ENCODE measurements at places on chromosomes 5 and 9. TPM values are rescaled to one million over a fixed set of nuclear protein-coding genes. Genes with fewer than 3 reads are reported as not detected.

DNA sequence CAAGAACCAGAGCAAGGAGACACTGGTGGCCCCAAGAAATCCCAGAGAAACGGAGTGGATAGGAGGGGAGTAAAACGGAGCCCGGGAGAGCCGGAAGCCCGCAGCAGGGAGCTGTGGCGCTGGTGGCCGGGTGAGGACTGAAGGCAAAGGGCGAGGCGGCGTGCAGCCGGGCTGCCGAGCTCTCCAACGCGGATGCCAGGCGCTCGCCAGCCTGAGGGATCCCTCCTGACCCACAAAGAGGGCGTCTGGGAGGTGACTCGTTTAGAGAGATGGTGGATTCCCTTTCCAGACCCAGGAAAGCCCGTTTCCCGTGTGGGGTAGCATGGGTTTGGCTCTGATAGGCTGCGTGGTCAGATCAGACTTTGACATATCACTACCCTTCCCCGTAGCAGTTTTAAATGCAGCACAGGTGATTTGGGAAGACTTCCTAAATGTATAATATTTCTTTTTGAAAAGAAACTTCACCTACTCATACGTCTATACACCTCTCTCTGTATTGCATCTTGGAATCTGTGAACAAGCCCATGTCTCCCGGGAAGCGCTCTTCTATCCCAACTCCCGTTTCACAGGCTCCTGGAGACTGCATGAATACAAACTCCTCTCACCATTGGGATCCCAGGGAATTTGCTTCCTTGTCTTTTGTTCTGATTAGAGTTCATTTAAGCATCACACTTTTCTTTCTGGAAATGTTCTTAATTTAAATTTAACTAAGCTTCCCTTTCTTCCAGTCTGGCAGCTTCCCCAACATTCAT lies 158.1 kb downstream of the C9orf152 start:
- peak; percentile 41 for DNase-seq

DNA sequence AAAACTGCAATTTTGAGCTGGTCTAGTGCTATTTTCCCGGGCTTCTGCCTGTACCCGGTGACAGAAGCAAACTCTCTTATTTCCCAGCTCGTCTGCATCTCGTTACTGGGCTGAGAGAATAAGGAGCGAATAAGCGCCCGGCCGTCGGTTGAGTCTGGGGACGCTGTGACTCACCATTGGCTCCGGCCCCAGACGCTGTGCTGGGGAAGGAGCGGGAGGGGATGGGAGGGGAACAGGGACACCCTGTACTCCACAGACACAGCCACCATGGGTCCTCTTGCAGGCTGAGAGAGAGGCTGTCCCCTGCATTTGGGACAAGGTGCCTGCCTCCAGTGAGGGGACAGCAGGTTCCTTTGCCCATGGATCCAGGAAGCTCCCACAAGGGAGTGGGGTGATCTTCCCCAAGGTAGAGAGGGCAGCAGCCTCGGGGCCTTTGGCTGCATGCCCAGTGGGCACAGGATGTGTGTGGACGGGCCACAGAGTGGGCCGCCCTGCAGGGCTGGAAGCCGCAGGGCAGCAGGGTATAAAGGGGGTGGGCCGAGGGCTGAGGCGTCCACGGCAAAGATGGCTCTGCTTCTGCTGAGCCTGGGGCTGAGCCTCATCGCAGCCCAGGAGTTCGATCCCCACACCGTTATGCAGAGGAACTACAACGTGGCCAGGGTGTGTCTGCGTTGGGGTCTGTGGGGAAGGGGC lies at the start of gene LCN9:
TSS of gene LCN9 (plus strand) at position 552 of the 693 bp plus-strand sequence. CDS start at position 565, 13 bp downstream.
- DNase-seq, result no peak

DNA sequence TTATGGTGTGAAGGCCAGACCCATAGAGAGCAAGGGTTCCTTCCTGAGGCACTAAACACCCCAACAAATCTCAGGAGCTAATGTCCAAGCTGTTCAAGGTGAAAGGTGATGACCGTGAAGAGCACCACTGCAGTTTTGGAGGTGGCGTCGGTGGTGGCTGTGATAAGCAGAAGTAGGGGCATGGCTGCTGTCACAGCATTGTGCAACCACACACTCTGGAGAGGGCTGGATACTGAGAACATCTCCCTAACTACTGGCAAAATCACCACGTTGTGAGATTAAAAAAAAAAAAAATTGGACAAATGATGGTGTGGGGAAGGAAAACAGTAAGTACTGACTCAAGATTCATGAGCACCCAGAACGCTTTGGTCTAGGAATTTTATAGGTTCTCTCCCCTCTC lies 156.5 kb downstream of the PJA2 start:
- DNase-seq, result no peak

The CEL gene
- total RNA-seq, result 0.57 TPM

The HBEGF gene
- 0.61 TPM for total RNA-seq

GRCh38 chr5:119330367-119331183 lies 25.2 kb upstream of the TNFAIP8 start:
- DNase-seq, result no peak

GRCh38 chr9:14213504-14213903 lies 100.4 kb downstream of the NFIB start:
- no peak for DNase-seq

DNA sequence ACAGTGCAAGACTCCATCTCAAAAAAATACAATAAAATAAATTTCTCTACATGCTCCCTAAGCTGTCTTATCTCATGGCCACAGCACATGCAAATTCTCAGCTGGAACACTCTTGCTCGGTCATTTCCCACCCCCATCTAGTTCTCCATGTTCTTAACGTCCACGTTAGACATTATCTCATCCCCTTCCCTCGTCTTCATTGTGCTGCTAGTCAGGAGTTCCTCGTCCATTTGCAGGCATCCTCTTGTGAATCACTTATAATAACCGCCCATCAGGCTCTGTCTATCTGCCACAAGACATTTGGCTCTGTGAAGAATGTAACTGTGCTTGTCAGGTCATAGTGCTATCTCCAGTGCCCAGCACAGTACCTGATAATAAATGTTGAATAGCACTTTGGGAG lies 32.9 kb upstream of the GOLGA1 start:
- DNase-seq, result no peak

GRCh38 chr5:36744773-36745589 lies 131.6 kb upstream of the NIPBL start:
- peak; percentile 70 for DNase-seq
